ENCODE measurements at places on chromosomes 13 and 19. TPM values are rescaled to one million over a fixed set of nuclear protein-coding genes. Genes with fewer than 3 reads are reported as not detected.

The ZNF274 gene
- 26.0 TPM for total RNA-seq

The TTC9B gene
- total RNA-seq = not detected

GRCh38 chr19:18053576-18054219 lies 33.0 kb downstream of the IL12RB1 start:
- no peaks in the 10 kb centered on the region for H3K27me3 ChIP-seq
- no peak overlapping the region for H3K4me3 ChIP-seq
- H3K4me1 ChIP-seq = no peaks in the 10 kb centered on the region
- H3K36me3 ChIP-seq = no peaks in the 10 kb centered on the region
- DNase-seq = no peak

DNA sequence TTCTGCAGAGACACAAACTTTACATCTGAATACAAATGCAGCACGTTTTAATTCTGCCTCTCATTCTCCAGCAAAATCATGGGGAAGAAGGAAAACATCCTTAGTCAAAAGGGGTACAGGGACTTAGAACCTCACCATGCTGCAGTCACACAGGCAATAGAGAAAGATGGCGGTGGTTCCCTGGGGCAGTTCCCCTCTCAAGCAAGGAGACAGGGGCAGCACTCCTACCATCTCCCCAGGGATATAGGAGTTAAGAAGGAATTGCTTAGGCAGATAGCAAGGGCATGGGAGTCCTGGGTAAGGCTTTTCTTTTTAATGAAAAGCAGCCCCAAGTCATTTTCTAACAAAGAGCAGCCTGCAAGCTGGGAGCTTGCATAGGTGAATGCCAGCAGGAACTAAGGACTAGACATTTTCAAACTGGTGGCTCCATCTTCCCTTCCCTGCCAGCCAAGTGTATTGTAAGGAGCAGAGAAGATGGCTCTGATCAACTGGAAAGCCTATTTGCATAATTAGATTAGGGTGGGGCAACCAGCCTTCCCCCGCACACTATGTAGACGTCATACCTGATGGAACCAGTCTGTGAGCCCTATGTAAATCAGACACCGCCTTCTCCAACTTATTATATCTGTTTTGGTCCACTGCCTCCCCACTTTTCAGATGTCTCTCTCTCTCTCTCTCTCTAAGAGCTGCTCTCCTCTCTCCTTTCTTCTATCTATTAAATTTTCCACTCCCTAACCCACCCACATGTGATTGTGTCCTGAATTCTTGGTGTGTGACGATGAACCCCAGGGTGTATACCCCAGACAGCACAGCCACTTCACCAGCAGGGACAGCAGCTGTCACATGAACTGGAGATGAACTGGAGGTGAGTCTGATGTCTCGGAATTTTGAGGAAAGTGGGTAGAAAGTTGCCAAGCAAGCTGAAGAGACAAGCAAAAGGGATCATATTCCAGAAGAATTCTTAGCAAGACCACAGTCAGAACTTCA lies 514.5 kb downstream of the IRS2 start:
- H3K4me1 ChIP-seq = no peaks in the 10 kb centered on the region
- no peak for DNase-seq
- no peaks in the 10 kb centered on the region for H3K27me3 ChIP-seq
- no peak overlapping the region for H3K27ac ChIP-seq
- no peaks in the 10 kb centered on the region for H3K36me3 ChIP-seq
- no peak overlapping the region for H3K4me3 ChIP-seq

GRCh38 chr13:26923824-26924605 lies 163.4 kb upstream of the GPR12 start:
- DNase-seq = no peak
- H3K27me3 ChIP-seq = no peaks in the 10 kb centered on the region
- no peak overlapping the region for H3K27ac ChIP-seq
- no peaks in the 10 kb centered on the region for H3K36me3 ChIP-seq
- no peak overlapping the region for H3K4me3 ChIP-seq
- H3K4me1 ChIP-seq = no peaks in the 10 kb centered on the region

The CGB5 gene
- not detected for total RNA-seq

The SLC1A6 gene
- not detected for total RNA-seq

The TMC4 gene
- 1.2 TPM for total RNA-seq

- no peaks in the 10 kb centered on the region for H3K36me3 ChIP-seq
- no peak for DNase-seq
- peaks cover 3% of the 10 kb centered on the region for H3K4me1 ChIP-seq
- no peaks in the 10 kb centered on the region for H3K27me3 ChIP-seq
- no peak overlapping the region for H3K4me3 ChIP-seq
Observed at GRCh38 chr13:106690779-106691178, 122.8 kb upstream of the ARGLU1 start.

- DNase-seq = no peak
- H3K4me3 ChIP-seq = no peak overlapping the region
- H3K36me3 ChIP-seq = no peaks in the 10 kb centered on the region
- no peaks in the 10 kb centered on the region for H3K27me3 ChIP-seq
- no peaks in the 10 kb centered on the region for H3K4me1 ChIP-seq
Observed at GRCh38 chr19:48292798-48293197, 22.9 kb downstream of the ZNF114 start.

The PARP4 gene
- 52.6 TPM for total RNA-seq

The ZNF160 gene
- total RNA-seq = 61.0 TPM

The CNN1 gene
- total RNA-seq = 406 TPM

The HTR2A gene
- total RNA-seq = 4.7 TPM

GRCh38 chr13:28719227-28720055 lies 671 bp upstream of the SLC46A3 start:
- peak overlapping the region; percentile 33 for H3K27ac ChIP-seq
- no peaks in the 10 kb centered on the region for H3K4me1 ChIP-seq
- no peaks in the 10 kb centered on the region for H3K36me3 ChIP-seq
- no peaks in the 10 kb centered on the region for H3K27me3 ChIP-seq

- no peaks in the 10 kb centered on the region for H3K27me3 ChIP-seq
- no peaks in the 10 kb centered on the region for H3K36me3 ChIP-seq
- H3K27ac ChIP-seq = no peak overlapping the region
- no peak overlapping the region for H3K4me3 ChIP-seq
Observed at GRCh38 chr13:75473468-75473867, 8.5 kb downstream of the TBC1D4 start.

The TSHZ3 gene
- total RNA-seq = 20.6 TPM

GRCh38 chr19:3698386-3698950 lies 1.8 kb downstream of the PIP5K1C start:
- H3K27me3 ChIP-seq = no peaks in the 10 kb centered on the region
- H3K4me3 ChIP-seq = peak overlapping the region; percentile 94
- no peak overlapping the region for H3K27ac ChIP-seq
- H3K4me1 ChIP-seq = no peaks in the 10 kb centered on the region
- DNase-seq = peak; percentile 47
- H3K36me3 ChIP-seq = no peaks in the 10 kb centered on the region

- no peak for DNase-seq
- peaks cover 3% of the 10 kb centered on the region for H3K4me1 ChIP-seq
- peak overlapping the region; percentile 30 for H3K27ac ChIP-seq
- no peaks in the 10 kb centered on the region for H3K27me3 ChIP-seq
Observed at GRCh38 chr19:49165865-49166301, 8.3 kb downstream of the TRPM4 start.

The SYCN gene
- not detected for total RNA-seq

The LCP1 gene
- total RNA-seq = 74.7 TPM

DNA sequence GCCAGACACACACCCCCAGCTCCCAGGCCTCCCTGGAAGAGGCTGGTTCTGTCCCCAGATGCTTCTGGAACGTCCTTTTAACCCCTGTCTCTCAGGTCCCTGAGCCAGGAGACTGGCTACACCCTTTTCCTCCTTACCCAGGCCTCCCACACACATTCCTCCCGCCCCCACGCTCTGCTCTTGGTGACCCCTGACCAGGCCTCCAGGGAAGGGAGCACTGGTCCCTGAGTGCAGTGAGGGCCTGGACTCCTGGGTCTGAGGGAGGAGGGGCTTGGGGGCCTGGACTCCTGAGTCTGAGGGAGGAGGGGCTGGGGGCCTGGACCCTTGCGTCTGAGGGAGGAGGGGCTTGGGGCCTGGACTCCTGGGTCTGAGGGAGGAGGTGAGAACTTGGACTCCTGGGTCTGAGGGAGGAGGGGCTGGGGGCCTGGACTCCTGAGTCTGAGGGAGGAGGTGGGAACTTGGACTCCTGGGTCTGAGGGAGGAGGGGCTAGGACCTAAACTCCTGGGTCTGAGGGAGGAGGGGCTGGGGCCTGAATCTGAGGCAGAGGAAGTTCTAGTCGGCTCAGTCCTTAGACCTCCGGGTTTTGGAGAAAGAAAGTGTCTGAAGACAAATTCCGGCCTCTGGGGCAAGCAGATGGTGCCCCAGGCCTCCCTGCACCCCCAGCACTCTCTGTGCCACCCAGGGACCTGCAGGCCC lies 527 bp downstream of the KLK6 start:
- H3K27ac ChIP-seq = no peak overlapping the region
- H3K4me3 ChIP-seq = no peak overlapping the region
- no peaks in the 10 kb centered on the region for H3K27me3 ChIP-seq

GRCh38 chr13:36088463-36088862 lies 42.7 kb downstream of the DCLK1 start:
- no peak for DNase-seq
- H3K27ac ChIP-seq = no peak overlapping the region
- H3K36me3 ChIP-seq = no peaks in the 10 kb centered on the region
- H3K4me3 ChIP-seq = no peak overlapping the region
- no peaks in the 10 kb centered on the region for H3K27me3 ChIP-seq

GRCh38 chr19:6413721-6414643 lies 10.6 kb downstream of the KHSRP start:
- H3K36me3 ChIP-seq = no peaks in the 10 kb centered on the region
- H3K4me3 ChIP-seq = no peak overlapping the region
- no peaks in the 10 kb centered on the region for H3K4me1 ChIP-seq
- DNase-seq = no peak

GRCh38 chr19:40976134-40976533 lies 14.9 kb upstream of the CYP2B6 start:
- H3K4me3 ChIP-seq = no peak overlapping the region
- H3K4me1 ChIP-seq = no peaks in the 10 kb centered on the region
- no peak for DNase-seq
- H3K27me3 ChIP-seq = no peaks in the 10 kb centered on the region
- no peaks in the 10 kb centered on the region for H3K36me3 ChIP-seq
- H3K27ac ChIP-seq = no peak overlapping the region

The MCF2L gene
- 73.3 TPM for total RNA-seq

GRCh38 chr13:26786651-26787295 lies 26.2 kb upstream of the GPR12 start:
- no peaks in the 10 kb centered on the region for H3K36me3 ChIP-seq
- H3K27ac ChIP-seq = no peak overlapping the region
- no peak for DNase-seq

The ZNF442 gene
- 4.5 TPM for total RNA-seq

The IFNL1 gene
- not detected for total RNA-seq

The TJP3 gene
- total RNA-seq = 0.60 TPM

The ALOX5AP gene
- total RNA-seq = 37.7 TPM

- no peak overlapping the region for H3K27ac ChIP-seq
- H3K4me1 ChIP-seq = no peaks in the 10 kb centered on the region
- H3K36me3 ChIP-seq = no peaks in the 10 kb centered on the region
- H3K4me3 ChIP-seq = no peak overlapping the region
Observed at GRCh38 chr13:99335603-99336002, 28.4 kb upstream of the GPR183 start.

Data from aorta (tissue), 5 donors.